ENCODE measurements at places on chromosomes 7 and 10. TPM values are rescaled to one million over a fixed set of nuclear protein-coding genes. Genes with fewer than 3 reads are reported as not detected.

The FBXO24 gene
- total RNA-seq: 0.89 TPM

The DAGLB gene
- 9.3 TPM for total RNA-seq

The FGL2 gene
- total RNA-seq: not detected

The SLC39A12 gene
- total RNA-seq: not detected

The AOAH gene
- 0.38 TPM for total RNA-seq

The PIK3CG gene
- total RNA-seq: not detected

The WDR86 gene
- 43.2 TPM for total RNA-seq

The CDH23 gene
- total RNA-seq: 0.13 TPM

The ASAH2 gene
- total RNA-seq: 0.33 TPM

The FLNC gene
- total RNA-seq: 232 TPM

The TRPV5 gene
- total RNA-seq: not detected

The MET gene
- 124 TPM for total RNA-seq

The TMEM236 gene
- not detected for total RNA-seq

The SCART1 gene
- 1.4 TPM for total RNA-seq

The SYT15B gene
- 2.6 TPM for total RNA-seq

The DENND2A gene
- total RNA-seq: 4.7 TPM

The CDHR3 gene
- 1.1 TPM for total RNA-seq

The LRRC18 gene
- not detected for total RNA-seq

The PON1 gene
- under 0.01 TPM for total RNA-seq

The XRCC2 gene
- 0.38 TPM for total RNA-seq

The TMEM120A gene
- 14.7 TPM for total RNA-seq

The CAMK2G gene
- 19.9 TPM for total RNA-seq

The ABCC2 gene
- total RNA-seq: 0.38 TPM

The H2BK1 gene
- not detected for total RNA-seq

The SLC13A4 gene
- total RNA-seq: not detected

The MYH16 gene
- 1.1 TPM for total RNA-seq

The LIPN gene
- total RNA-seq: not detected

The ANXA8 gene
- 2.8 TPM for total RNA-seq

The UNCX gene
- not detected for total RNA-seq

The TRIL gene
- total RNA-seq: 9.9 TPM

The OGDHL gene
- total RNA-seq: 18.1 TPM

The CPED1 gene
- total RNA-seq: 2.0 TPM

The GLI3 gene
- 3.6 TPM for total RNA-seq

The ELMO1 gene
- total RNA-seq: 1.6 TPM

The DEPP1 gene
- 7.3 TPM for total RNA-seq

The MRC1 gene
- not detected for total RNA-seq

The AASS gene
- total RNA-seq: 14.3 TPM

The RBAK gene
- 4.6 TPM for total RNA-seq

The ANXA8L1 gene
- total RNA-seq: 4.2 TPM

The FAM13C gene
- total RNA-seq: 0.51 TPM

The PFKP gene
- 276 TPM for total RNA-seq

The TPK1 gene
- total RNA-seq: 5.3 TPM

Data from mesangial cell (primary cell).